Hippocampal formation (tissue), 2 donors: ENCODE measurements at places on chromosomes 6 and 20.

- DNase-seq, result no peak
These were observed 1.3 kb downstream of the RIPOR3 start for GRCh38 chr20:50689864-50690649.

GRCh38 chr6:167567142-167568033 is 242.5 kb downstream of the TTLL2 start:
- DNase-seq, result no peak

DNA sequence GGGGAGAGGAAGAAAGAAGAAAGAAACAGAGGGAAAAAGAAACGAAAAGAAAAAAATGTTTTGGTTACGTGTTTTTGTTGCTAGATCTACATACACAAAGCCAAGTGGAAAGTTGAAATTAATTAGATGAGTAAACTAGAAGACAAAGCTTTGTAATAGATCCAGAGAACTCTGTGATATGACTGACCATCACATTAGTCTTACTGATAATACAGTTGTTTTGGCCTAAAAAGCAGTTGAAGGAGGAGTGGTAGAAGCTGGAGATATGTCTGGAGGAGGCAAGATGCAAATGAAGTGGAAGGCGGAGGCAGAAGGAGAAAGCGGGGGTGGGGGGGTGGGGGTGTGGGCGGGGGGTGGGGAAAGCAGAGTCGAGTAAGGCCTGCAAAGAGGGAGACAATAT is 500.1 kb upstream of the ID4 start:
- DNase-seq, result no peak

- no peak for DNase-seq
These were observed 8.4 kb downstream of the FOXS1 start for GRCh38 chr20:31836853-31837608.

DNA sequence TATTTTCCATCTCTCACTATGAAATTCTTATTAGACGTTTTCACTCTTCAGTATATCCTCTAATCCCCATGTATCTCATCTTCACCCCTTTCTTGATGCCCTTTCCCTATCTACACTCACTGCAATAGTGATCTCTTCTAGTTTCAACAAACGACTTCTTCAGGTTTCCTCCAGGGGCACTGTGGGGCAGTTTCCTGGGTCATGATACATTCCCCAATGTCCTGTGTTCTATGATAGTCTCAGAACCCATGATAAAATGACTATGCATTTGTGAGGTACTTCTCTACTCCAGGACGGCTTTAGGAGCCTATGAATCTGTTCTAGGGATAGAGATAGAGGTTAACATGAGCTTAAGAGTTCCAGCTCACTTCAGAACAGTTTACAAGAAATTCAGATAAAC is 183.3 kb downstream of the FOXC1 start:
- DNase-seq, result no peak

GRCh38 chr20:2042400-2042799 is 48.5 kb upstream of the PDYN start:
- no peak for DNase-seq

DNA sequence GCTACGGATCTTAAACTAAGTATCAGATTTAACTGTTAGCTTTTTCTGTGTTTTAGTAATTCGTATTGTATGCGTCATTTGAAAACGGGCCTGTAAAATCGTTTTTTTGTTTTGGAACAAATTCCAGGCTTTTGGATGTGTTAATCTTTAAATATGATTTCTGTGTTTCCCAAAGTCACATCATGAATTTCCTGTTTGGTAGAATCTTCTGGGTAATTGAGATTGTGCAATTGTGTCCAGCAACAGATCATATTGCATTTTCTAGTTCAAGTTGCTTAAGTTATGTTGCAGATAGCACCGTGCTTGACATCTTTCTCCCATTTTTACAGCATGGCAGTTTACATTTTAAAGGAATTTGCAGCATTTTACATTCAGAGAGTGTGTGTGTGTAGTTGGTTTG is 1.9 kb downstream of the MAPK14 start:
- DNase-seq, result peak; percentile 7
